ENCODE measurements at places on chromosomes 4 and X.

DNA sequence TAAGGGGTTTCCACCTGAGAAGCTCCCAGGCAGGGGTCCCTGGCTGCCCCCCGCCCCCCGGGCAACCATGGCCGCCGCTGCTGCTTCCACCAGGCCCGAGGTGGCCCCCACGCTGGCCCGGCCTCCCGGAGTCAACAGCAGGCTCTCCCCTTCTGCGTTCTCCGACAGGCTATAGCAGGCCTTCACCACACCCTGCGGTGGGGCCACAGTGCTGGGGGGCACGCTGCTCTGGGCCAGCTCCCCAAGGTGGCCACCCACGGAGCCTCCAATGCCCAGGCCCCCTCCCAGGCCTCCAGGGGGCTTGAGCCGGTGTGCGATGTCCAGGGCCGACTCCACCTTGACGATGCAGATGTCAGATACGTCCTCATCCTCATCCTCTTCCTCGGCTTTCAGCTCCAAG lies 72.5 kb downstream of the UBE2K start:
- DNase-seq = no peak

DNA sequence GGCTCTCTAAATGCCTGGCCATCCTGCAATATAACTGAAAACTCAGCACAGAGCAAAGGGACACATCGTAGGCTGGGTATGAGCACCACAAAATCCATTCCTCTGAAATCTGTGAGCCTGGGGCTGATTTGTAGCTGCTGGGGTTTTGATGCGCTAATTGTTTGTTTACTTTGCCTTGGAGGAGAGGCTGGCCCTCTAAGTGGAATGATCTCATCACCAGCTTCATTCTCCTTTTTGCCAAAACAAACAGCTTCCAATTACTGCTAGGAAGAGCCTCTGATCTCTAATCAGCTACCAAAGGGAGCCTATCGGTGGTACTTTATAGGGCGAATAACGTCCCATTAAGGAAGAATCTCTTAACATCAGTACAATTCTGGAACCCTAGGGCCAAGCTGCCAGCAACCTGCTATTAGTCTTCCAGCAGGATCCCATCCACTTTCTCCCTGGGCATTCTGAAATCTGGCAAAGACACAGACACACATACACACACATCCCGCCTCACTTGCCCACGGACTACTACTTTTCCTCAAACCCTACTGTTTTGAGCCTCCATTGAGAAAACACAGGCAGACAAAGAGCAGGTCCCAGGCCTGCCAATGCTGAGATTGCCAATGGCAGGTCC lies 5.8 kb downstream of the ANOS1 start:
- no peak for DNase-seq

DNA sequence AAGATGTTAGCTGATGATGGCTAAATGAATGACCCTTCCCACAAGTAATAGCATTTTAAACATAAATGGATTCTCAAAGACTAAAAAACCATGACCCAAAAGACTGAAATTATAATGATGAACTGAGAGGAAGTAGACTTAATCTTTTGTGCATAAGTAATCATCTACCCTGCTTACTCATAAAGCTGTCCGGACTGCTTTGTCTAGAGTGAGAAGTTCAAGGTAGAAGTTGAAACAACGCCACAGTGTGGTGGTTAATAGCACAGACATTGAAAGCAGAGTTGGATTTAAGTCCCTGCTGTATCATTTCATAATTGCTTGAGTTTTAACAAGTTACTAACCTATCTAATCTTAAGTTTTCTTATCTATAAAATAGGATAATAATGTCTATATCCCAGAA lies 346.6 kb downstream of the CENPC start:
- DNase-seq = no peak

DNA sequence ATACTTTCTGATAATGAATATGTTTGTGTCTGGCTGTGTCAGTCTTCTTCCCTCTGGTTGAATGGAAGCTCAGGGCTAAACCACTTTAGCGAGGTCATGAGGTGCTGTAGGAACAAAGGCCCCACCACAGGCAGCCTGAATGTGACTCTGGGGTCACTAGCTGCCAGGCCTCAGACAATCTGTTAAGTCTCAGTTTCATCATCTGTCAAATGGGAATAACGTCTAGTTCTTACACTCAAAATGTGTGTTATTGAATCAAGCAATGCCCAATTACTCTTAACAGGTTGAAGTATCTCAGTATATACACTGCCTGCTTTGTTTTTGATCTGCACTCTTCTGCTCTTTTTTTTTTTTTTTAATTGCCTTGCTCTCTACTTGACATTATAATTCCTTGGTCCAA lies 148.6 kb downstream of the STK32B start:
- no peak for DNase-seq

DNA sequence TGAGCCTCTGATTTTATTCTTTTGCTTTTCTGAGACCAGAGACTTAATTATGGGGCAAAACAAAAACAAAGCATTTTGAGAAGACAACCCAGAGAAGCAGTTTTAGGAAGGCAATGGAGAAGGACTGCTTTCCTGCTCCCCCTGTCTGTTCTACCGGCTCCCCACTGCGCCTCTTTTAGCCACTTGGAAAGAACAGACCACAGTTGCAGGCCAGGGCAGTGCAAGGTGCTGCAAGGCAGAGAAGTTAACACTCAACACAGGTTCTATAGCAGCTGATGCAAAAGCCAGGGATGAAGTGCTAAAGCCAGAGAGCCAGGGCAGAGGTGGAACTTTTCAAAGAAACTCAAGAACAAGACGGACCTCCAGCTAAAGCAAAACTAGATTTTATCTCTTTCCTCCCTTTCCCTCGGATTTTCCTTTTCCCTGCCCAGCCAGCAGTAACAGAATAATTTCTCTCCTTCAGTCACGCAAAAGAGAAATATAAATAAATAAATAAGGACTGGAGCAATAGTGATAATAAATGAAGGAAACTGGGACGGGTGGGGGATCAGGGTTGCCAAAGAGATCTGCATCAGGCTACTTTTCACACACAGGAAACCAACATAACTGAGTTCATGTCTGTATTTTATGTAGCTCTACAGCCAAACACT lies 10.4 kb downstream of the SH3RF1 start:
- DNase-seq = no peak

GRCh38 chrX:8005678-8006347 lies 78.6 kb upstream of the PNPLA4 start:
- no peak for DNase-seq

DNA sequence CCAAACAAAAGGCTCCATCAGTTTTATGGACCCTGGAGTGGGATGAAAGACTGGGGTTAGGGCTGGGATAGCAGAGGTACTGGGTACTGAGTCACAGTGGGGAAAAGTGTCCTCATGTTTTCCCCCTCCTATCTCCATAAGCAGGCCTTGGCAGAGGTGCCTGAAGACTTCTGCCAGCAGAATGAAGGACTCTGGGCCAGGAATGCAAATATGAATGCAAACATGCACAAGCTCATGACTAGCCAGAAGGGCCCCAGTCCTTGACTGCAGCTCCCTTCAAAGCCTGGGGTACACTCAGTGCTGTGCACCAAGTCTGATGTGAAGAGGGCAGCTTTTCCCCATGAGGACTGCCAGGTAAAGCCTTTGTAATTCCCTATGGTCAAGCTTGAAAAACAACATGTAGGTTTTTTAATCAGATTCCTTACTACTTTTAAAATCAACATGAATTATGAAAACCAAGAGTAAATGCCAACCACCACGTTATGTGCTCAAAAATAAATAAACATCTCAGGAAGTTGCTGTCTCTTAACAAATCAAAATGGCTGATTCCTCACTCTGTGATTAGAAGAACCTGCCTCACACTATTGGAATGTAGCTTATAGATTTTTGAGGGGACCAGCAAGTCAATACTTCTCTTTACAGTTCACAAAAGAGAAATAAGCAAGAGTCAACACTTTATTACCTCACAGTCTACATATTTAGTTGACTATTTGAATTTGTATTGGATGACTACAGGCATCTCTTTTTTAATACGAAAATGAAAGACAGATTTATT lies 1512.0 kb downstream of the ARAP2 start:
- DNase-seq = no peak

DNA sequence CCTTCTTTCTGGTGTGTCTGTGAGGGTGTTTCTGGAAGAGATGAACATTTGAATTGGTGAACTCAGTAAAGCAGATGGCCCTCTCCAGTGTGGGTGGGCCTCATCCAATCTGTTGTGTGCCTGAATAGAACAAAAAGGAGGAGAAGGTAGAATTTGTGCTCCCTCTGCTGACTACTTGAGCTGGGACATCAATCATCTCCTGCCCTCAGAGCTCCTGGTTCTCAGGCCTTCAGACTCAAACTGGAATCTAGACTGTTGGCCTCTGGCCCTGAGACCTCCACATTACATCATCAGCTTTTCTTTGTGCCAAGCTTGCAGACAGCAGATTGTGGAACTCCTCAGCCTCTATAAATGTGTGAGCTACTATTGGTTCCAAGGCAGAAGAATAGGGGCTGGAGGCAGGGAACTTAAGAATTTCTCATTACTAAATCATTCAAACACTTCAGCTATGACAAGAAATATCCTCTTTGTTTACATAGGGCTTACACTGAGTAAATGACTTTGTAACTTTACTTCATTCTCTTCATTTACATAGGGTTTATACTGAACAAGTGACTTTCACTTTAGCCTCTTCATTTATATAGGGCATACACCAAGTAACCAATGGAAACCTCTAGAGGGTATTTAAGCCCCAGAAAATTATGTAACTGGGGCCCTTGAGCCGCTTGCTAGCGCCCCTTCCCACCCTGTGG lies 86.9 kb upstream of the NWD2 start:
- DNase-seq = no peak

- DNase-seq = no peak
These were observed 122.6 kb upstream of the PLAC1 start for GRCh38 chrX:134780908-134781307.

DNA sequence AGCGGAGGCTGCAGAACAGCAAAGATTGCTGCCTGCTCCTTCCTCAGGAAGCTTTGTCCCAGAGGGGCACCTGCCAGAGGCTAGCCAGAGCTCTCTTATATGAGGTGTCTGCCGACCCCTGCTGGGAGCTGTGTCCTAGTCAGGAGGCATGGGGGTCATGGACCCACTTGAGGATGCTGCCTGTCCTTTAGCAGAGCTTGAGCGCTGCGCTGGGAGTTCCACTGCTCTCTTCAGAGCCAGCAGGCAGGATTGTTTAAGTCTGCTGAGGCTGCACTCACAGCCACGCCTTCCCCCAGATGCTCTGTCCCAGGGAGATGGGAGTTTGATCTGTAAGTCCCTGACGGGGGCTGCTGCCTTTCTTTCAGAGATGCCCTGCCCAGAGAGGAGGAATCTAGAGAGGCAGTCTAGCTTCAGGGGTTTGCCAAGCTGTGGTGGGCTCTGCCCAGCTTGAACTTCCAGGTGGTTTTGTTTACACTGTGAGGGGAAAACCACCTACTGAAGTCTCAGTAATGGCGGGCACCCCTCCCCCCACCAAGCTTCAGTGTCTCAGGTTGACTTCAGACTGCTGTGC lies 10.9 kb downstream of the DCK start:
- peak; percentile 53 for DNase-seq

- no peak for DNase-seq
These were observed 85.6 kb downstream of the SLIT2 start for GRCh38 chr4:20337261-20337664.
